GM06990 (cell line): ENCODE measurements at places on chromosomes 7 and 10.

- DNase-seq = no peak
Observed at GRCh38 chr10:6228647-6229046, 25.9 kb downstream of the PFKFB3 start.

- peak; percentile 60 for DNase-seq
Observed at GRCh38 chr7:137987968-137988367, 13.9 kb downstream of the CREB3L2 start.

GRCh38 chr10:14758994-14759664 is 15.6 kb downstream of the FAM107B start:
- no peak for DNase-seq

DNA sequence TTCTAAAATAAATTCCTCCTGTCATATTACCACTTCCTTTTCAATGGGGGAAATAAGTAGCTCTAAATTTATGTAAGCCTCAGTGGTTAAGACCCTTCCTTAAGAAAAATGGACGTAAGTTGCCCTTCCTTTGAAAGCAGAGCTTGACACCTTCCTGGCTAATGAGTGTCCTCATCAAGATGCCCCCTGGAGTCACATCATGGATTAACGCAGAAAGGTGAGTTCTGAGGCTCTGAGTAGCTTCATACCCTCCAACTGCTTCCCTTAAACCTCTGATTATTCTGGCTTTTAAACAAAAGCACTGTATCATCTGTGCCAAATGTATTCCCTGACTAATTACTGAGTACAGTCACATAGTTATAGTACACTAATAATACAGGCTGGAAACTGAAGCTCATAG is 14.7 kb downstream of the KCTD7 start:
- no peak for DNase-seq

DNA sequence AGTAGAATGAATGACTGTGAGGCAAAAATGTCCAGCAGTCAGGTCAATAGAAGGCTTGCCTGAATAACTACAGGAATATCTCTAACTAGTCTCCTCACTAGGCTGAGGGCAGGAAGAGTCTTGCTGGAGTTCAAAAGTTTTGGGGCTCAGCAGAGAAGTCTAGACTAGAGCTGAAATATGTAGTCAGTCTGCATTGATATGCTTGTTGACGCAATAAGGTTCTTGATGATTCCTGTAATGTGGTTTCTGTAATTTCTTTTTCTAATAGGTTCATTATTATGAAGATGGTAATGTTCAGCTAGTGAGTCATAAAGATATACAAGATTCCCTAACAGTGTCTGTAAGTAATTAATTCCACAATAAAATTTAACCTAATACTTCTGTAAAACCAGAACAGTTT is 41.5 kb upstream of the ST7 start:
- no peak for DNase-seq

- DNase-seq = no peak
Observed at GRCh38 chr10:109689785-109690184, 233.5 kb downstream of the XPNPEP1 start.

DNA sequence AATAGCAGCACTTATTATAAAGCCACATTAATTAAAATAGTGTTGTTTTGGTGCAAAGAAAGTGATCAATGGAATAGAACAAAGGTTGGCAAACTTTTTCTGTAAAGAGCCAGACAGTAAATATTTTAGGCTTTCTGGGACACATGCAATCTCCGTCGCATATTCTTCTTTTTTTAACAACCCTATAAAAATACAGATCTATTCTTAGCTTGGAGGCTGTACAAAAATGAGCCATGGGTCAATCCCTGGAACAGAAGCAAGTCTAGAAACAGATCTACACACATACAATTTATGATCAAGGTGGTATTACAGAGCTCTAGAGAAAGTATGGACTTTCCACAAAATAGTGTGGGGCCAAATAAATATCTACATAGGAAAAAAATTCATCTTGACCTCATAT is 71.8 kb downstream of the ARHGAP21 start:
- DNase-seq = no peak

- DNase-seq = no peak
Observed at GRCh38 chr7:66076462-66077329, 1.1 kb downstream of the ASL start.

GRCh38 chr7:70303309-70303708 is 705.0 kb downstream of the AUTS2 start:
- no peak for DNase-seq

DNA sequence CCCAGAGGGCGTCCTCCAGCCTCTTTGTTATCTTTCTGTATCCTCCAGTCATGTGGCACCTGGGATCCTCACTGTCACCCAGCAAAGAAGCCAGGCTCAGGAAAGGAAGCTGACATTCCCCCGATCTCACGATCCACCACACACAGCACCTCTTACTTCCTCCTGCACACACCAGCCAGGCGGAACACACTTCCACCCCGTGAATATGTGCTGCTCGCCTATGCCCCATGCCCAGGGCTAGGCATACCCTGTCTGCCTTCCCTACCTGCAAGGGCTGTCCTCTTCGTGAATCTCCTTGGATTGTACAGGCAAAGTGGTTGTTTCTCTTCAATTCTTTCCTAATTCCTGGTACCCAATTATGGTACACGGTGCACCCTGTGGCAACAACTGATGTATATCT is 191.0 kb downstream of the TNS3 start:
- DNase-seq = no peak

DNA sequence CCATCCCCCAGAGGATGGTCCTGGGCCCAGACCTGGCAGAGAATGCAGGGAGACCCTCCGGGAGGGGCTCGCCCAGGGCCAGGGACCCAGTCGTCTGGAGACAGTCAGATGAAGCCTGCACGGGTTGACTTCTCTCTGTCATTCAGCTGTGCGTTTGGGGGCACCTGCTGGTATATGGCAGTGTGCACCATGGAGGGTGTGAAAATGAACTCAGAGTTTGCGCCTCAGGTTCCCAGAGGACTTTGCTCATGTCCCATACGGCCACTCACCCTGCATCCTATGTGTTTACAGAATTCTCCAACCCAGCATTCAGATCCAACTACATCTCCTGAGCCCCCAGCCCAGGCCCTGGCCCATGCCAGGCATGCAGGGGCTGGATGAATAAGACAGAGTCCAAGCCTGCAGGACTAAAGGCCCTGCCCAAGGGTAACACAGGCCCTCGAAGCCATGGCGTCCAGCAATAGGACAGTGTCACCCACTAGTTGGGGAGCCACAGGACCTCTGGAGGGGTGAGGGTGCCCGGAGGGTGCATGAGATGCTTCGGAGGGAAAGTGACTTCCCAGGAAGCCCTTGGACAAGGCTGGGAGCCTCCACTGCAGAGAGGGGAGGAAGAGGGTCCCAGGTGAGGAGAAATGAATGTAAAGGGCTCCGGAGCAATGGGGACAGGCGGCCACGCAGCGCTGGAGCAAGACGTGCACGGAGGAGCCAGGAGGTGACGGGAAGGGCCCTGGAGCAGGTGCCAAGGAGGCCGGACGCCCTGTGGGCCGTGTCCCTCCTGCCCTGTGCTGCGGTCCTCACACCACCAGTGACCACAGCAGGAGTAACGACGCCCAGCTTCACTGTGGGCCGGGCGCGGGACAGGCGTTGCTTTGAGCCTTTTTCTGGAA is 36.3 kb downstream of the CALML3 start:
- no peak for DNase-seq

DNA sequence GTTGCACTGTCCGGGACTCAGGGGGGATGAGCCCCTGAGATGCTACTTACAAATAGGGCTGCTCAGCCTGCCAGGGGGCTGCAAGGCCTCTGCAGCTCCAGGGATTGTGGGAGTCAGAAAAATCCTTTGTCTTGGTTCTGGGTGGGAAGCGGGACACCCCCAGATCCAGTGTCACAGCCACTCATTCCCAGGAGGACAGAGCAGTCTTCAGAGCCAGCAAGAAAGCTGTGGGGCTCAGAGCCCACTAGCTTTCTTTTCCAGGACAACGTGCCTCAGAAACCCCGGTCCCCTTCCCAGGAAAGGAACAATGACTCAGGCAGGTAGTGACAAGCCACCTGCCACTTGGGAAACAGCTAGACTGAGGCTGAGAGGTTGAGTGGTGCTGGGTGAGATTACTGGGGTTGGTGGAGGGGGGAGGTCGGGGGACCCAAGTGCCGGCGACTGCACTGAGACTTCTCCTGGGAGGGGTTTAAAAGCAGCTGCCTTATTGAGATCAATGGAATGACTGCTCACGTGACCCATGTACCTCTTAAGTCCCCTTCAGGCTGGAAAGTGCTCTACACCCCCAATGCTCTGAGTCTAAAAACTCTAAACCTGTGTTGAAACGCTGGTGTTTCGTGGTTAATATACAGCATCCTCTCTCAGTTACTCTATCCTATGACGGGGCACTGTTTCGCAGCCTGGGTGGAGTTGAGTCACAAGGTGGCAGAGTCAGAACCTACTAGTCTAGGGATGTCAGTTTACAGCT is 123.6 kb downstream of the UBE2H start:
- DNase-seq = no peak

DNA sequence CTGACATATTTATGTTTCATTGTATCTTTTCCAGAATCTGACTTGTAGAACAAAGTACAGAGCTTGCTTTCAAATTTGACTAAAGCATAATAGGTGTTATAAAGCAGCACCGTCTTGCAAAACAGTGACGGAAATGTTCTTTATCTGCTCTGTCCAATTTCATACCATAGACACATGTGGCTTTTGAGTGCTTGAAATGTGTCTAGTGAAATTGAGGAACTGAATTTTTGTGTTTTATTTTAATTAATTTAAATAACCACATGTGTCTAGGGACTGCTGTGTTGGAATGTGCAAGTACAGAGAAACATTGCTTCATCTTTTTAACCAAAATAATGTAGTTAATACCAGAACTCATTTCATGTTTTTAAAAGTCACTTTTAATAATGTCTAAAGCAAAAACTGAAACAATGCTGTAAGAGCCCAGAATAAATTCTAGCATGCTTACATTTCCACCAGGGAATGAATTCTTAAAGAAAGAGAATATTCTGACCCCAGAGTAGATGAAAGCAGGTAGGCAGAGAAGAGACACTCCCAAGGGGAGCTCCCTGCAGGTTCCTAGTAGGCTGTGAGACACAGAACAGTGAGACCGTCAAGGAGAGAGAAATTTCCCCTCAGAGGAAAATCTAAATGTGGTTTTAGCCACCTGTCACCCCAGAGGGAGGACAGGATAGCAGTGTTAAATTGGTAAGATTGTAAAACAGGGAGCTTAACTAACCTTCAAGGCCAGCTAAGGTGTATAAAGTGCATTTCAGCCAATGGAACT is 175.3 kb upstream of the KMT2E start:
- no peak for DNase-seq

DNA sequence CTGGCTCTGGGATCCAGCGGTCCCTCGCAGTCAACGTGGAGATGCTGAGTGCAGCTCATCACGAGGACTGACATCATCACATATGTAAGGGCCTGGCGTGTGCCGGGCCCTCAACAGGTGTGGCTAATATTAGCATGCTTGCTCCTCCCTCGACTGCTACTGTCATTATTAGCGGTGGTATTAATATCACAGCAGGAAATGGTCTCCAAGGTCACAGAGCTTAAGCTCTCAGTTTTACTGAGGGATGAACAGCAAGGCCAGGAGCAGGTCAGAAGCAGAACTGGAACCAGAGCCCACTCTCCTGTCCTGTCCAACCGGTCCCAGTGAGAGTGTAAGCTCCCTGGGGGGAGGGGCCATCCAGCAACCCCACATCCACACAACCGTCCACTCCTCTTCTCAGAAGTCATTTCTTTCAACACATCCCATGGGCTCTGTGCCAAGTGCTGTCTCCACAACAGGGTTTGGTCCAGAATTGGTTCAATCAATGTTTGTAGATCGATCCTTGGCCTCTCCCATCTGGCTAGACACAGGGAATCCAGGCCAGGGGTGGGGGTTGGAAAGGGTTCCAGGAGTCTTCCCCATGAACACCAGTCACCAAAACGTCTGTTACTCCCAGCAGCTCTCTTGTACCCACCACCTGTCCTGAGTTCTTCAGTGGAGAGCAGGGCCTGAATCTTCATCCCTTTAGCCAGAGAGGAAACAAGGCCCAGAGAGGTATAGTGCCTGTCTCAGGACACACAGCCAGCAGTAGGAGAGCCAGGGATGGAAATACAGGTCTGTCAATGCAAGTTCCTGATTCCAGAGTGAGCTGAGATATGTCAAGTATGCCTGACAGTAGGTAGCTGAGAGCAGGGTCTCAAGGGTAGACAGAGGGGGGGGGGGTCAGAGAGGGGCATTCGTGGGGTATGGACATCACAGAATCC is 45.3 kb upstream of the ZMIZ1 start:
- peak; percentile 43 for DNase-seq
